ENCODE measurements at places on chromosomes 3 and 15. TPM values are rescaled to one million over a fixed set of nuclear protein-coding genes. Genes with fewer than 3 reads are reported as not detected.

The CLEC3B gene
- 61.8 TPM for total RNA-seq

The SLC25A36 gene
- total RNA-seq = 88.2 TPM

The CCR1 gene
- 5.0 TPM for total RNA-seq

The TEX55 gene
- not detected for total RNA-seq

The COLQ gene
- 3.3 TPM for total RNA-seq

The ROPN1 gene
- not detected for total RNA-seq

The TJP1 gene
- total RNA-seq = 191 TPM

The C3orf20 gene
- 0.73 TPM for total RNA-seq

The PPIB gene
- 425 TPM for total RNA-seq

The ZNF770 gene
- total RNA-seq = 23.5 TPM

The WNT5A gene
- total RNA-seq = 31.9 TPM

The ACTR8 gene
- 27.4 TPM for total RNA-seq

The CLDN18 gene
- not detected for total RNA-seq

The ZNF280D gene
- 70.9 TPM for total RNA-seq

Measured in uterus (tissue), 4 donors.